ENCODE measurements at places on chromosomes 12 and 14.

GRCh38 chr12:20805921-20806320 lies 4.6 kb upstream of the SLCO1B3 start:
- no peak for DNase-seq

- no peak for DNase-seq
Measured at GRCh38 chr12:13452955-13453570, 256.5 kb downstream of the EMP1 start.

GRCh38 chr12:108016022-108016564 lies 113.0 kb upstream of the WSCD2 start:
- DNase-seq: no peak

DNA sequence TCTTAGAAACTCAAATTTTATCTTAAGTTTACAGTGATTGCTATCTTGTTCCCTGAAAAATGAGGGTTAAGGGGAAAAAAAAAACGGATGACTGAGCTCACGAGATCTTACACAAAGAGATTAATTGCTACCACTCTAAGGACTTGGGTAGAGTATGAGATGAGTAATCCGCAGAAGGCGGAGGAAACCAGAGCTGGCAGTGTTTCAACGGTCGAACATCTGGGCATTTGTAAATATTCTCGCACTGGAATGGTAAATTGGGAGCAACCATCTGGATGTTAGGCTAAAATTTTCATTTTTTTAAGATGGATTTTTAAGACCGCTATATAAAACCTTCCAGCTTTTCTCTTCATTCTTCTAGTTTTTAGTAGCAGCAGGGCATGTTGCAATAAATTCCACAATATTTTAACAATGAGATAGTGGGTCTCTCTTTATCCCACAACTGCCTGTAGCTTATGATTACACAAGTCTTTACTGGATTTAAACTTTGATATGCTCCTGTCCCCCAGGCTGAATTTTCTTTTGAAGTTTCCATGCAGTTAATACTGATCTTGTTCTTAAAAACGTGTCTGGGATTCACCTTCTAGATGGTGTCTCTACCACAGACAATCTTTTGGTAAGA lies 1324.1 kb downstream of the AACS start:
- no peak for DNase-seq

- DNase-seq: no peak
Measured at GRCh38 chr12:55847603-55848291, 5.0 kb upstream of the MMP19 start.

- DNase-seq: no peak
Measured at GRCh38 chr14:31660728-31661127, 99.5 kb downstream of the NUBPL start.

DNA sequence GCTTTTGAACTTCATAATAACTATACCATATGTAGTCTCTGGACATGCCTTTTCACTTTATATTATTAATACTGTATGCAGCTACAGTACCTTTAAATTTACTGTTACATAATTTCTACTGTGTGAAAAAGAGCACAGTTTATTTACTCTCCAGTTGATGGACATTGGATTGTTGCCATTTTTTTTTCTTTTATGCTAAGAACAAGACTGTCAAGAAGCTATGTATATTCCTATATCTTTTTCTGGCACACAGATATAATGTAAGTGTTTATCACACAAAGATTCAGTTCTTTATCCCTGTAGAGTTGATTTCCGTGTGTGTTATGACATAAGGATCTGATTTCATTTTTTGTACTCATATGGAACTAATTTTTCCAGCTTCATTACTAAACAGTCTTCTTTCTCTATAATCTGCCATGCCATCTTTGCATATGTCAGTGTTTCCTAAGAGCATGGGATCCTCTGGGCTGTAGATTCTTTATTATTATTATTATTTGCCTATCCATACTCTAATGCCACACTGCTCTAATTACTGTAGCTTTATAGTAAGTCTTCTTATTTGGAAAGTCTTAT lies 593.0 kb upstream of the ATP2B1 start:
- DNase-seq: no peak

DNA sequence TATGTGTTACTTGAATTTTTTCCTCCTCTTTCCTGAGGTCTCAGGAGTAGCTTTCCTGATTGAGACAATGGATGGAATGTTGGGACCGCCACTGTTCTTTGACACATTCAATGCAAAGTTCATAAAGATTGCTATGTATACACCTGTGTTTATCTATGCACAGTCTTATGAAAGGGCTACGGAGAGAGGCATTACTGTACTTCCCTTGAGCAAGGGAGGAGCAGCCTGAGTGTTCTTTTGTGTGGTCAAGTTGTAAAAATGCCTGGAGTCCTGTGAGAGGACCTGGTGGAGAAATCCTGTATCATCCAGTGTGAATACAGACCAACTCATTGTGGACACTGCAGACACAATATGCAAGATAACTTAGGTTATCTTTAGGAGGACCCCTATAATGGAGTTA lies 1.2 kb downstream of the SRGAP1 start:
- no peak for DNase-seq

DNA sequence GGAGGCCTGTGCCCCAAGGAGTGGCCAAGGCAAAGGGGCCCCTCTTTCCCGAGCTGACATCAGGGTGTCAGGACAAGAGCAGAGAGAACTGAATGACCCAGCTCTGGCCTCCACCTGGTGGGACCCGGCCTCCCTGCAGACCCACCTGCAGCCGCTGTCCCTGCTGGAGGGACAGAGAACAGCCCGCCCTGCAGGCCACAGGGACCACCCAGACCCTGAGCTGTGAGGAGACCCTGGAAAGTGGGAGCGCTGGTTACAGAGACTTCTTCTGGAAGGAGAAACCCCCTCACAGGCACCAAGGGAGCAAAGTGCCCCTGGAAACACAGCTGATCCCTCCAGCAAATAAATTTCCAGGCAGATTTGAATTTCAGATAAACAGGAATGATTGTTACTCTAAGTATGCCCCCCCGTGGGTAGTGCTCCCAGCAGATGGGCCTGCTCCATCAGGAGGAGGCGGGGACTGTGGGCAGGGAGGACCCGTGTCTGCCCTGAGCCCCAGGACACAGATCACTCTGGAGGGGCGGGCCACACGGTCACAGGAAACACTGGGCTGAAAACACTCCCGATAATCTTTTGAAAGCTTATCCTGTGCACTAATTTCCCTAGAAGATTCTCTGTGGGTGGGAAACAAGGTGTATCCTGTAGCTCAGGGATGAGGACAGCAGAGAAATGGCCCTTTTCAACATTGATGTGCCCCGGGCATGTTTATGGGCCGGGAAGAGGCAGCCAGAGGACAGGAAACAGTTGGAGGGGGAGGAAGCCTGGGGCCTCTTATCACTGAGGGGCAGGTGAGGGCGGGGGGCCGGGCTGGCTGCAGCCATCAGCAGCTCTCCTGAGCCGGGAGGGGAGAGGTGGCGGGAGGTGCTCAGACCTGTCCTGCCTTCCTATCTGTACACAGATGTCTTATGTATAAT lies 276.0 kb downstream of the ADGRD1 start:
- no peak for DNase-seq

All from GM13976 (cell line).